NCI-H1436 (cell line): ENCODE measurements at places on chromosomes 7 and 10.

GRCh38 chr7:79334841-79335240, 118.6 kb downstream of the MAGI2 start:
- no peak for DNase-seq

DNA sequence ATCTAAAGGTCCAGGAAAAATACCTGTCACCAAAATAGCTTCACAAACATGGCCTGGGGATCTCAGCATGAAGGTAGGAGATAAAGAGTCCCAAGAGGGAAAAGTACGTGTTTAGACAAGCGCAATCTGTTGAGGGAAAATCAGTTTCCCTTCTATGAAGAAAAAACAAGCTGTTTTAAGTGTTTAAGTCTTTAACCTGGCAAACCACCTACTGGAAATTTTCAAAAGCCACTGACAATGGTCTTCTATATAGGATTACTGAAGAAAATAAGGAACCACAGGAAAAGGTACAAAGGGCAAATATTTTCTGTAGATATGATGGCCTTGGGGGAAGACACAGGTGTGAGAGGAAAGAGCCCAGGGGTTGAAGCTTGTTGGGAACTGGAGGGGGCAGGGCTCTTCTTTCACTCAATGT, 21.2 kb downstream of the ALDH18A1 start:
- no peak for DNase-seq

DNA sequence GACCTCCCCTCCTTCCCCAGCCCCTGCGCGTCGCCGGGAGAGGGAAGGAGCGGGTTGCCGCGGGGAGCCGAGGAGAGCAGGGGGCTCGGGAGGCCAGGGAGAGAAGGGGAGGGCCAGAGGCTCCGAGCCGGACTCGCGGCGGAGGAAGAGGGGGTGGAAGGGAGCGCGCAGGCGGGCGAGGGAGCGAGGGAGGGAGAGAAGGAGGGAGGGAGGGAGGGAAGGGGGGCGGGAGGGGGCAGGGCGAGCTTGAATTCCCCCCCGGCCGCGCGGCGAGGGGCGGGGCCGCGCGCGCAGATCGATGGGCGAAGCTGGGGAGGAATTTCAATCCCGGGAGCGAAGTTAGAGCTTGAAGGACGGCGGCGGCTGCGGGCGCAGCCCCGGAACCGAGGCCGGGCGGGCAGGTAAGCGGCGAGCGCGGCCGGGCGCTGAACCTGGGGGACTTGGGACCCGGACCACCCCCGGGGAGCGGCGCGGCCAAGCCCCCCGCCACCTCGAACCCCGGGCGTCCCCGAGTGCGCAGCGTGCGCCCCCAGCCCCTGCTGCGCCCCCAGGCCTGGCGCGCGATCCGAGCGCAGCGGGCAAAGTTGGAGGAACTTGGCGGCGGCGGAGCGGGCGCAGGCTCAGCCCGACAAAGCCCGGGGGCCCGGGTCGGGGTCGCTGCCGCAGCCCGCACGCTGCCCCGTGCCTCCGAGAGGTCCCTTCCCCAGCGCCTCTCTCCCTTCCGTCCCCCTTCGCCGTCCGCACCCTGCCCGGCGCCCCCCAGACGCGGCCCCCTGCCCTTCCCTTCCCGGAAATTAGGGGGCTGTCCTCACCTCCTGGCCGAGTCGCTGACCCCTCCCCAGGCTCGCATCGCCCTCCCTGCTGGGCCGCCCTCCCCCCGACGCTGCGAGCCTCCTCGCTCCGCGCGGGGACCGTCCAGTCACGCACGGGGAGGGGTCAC, at the start of gene ELFN1:
TSS of gene ELFN1 (plus strand) at position 324 of the 940 bp plus-strand sequence. CDS start 74,320 bp downstream, outside the sequence.
- DNase-seq = no peak

DNA sequence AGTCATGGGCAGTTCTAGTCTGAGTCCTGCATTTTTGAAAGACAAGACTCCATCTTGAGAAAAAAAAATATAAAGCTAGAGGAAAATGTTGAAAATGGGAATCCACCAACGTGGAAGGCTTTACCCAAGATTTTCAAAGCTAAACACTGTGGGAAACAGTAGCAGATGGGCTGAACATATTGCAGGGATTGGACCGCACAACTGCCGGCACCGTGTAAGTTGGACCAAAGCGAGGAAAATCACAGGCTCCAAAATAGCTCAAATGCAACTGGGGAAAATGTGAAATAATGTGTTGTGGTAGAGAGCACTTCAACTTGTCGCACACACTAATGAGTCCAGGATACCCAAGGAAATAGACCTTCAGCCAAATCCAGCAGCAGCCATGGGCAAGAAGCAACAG, 26.4 kb upstream of the ADRB1 start:
- no peak for DNase-seq

DNA sequence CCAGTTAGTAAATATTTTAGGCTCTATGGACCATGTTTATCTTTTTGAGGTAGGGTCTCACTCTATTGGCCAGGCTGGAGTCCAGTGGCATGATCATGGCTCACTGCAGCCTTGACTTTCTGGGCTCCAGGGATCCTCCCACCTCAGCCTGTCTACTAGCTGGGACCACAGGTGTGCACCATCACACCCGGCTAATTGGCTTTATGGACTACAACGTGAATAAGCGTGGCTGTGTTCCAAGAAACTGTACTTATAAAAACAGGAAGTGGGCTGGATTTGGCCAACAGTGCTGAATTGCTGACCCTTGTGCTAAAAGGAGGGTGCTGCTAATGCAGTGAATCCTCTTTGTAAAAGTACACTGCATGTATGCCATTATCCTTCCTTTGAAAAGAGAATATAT, 111.7 kb upstream of the CDK13 start:
- DNase-seq = no peak

DNA sequence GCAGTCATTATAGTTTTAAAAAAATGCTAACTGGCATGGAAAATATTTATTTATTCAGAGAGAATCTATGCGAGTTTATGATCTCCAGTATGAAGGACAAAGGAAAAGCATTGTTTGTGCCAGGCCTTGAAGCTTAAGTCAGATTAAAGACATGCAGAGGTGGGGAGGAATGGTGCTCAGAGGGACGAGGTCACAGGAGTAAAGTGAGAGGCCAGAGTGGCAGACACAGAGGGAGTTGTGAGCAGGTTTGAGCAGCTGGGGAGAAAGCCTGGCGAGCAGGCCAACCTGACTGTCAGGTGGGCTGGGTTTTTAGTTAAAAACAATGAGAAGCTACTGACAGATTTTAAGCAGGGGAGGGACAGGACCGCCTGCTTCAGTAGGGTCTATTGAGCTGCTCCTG, 6.8 kb upstream of the CCNY start:
- DNase-seq = no peak

- no peak for DNase-seq
These were observed 91.3 kb downstream of the ZNF467 start for GRCh38 chr7:149682038-149682437.

DNA sequence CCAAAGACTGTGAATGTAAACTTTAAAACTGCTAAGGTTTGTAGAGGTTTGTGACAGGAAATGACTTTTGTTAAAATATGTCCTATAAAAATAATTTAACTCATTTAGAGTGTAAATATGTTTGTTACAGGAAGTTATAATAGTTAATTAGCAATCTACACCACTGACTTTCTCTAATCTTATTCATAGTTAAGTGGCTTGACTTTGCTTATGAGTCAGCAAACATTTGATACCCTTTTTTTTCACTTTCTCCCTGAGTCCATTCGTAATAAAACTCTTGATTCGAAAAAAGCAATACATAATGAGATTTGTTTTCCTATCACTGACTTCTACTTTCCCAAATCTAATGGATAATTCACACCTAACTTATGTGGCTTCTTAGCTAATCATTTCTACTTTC, 317.7 kb upstream of the SEMA3C start:
- DNase-seq = no peak

DNA sequence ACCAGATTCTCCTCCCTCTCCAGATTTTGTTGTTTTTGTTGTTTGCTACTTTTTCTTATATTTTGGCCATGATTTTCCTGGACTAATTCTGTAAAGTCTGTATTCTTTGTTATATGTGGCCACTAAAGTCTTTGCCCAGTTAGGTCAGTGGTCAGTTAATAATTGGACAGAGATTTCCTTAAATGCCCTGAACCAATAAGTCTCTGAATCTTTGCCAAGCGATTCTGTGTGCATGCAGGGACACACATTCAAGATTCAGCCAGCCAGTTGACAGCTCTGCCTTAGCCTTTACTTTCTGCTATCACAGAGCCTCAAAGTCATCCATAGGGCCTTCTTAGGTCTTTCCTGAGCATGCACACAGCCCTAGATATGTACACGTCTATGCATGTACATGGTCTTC, 11.0 kb upstream of the COL17A1 start:
- DNase-seq = no peak

DNA sequence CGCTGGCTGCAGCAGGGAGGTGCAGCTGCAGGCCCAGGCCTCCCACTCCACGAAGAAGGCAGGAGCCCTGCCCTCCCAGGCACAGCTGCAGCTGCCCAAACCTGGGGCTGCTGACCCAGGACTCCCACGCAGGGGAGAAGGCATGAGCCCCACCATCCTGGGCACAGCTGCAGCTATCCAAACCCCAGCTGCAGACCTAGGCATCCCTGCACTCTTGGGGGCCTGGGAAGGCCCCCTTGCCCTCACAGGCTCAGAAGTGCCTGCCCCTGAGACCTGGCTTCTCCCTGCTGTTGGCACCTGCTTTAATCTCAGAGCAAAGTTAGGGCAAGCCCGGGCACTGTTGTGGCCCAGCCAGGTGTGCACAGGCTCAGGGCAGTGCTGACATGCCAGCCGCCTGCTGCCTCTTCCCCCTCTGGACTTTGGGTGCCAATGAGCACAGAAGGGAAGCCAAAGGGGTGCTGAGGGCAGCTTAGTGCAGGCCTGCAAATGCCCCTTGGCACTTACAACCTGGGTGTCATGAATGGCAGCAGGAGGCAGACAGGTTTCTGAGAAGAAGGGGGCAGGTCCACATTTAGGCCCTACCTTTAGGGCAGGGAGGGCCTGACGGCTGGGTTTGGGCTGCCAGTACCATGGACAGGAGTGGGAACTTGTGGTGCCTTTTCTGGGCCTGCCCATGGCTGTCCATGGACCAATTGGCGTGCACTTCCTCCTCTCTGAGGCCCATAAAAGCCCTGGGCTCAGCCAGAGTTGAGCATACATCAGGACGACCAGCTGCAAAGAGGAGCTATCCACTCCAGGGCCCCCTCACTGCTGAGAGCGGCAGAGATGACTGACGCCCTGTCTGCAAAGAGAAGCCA, 31.1 kb downstream of the CRTAC1 start:
- no peak for DNase-seq

DNA sequence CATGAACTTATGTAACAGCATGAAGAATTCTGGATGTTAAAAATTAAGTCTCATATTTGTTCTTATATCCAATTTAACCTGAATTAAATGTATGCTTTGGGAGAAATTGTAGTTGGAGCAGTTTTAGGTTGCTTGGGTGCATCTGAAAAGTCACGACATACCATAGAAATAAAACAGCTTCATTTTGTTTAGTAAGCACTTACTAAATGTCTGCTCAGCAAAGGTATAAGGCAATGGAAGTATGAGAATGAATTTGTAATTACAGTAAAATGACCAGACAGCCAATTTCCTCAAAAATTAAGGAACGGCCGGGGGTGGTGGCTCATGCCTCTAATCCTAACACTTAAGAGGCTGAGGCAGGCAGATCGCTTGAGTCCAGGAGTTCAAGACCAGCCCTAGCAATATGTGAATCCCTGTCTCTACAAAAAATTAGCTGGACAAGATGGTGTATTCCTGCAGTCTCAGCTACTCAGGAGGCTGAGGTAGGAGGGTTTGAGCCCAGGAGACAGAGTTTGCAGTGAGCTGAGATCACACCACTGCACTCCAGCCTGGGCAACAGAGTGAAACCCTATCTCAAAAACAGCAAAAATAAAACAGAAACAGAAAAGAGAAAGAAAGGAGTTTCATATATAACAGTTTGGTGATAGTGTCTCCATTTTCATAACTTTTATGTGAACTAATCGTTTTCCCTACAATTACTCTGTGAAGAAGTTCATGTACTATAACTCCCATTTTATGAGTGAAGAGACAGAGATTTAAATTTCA, 47.2 kb upstream of the KLF6 start:
- no peak for DNase-seq

DNA sequence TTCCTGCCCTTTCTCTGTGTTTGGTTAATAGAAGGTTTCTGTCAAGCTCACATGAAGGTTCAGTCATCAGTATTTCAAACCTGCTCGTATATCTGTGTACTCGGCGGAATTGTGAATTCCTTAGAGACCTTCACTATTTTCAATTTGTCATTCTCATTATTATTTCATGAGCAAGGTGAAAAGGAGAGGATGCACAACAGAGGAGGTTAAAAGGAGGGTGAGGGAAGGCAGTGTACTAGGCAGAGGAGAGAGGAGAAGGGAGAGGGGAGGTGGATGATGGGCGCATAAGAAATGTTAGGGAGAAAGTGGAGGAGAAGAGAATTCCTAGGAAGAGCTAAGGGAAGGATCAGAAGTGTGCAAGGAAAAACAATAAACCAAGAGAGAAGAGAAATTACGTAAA, 185.0 kb upstream of the COBL start:
- no peak for DNase-seq
